ENCODE measurements at places on chromosomes 1 and 21. TPM values are rescaled to one million over a fixed set of nuclear protein-coding genes. Genes with fewer than 3 reads are reported as not detected.

DNA sequence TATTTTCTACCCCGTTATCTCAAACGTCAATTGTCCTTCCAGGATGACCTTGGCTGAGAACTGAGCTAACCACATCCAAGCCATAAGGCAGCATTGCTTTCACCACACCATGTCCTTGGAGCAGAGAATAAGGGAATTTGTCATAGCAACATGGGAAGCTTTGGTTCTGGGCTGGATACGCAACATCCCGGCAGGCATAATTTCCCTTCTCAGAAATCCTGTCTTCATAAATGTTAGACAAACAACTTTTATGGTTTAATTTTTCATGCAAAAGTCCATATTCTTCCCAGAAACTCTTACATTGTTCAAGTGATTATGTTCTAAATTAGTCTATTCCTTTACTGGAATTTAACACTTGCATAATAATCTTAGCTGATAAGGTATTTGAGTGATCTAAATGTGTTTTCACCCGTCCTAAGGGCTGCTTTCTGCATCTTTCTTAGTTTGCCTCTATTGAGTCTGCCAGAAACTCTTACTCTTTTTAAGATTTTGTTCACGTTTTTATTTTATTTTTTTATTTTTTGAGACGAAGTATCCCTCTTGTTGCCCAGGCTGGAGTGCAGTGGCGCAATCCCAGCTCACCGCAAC is 51.8 kb downstream of the KCNJ15 start:
- H3K27ac ChIP-seq: no peak overlapping the region
- no peak overlapping the region for H3K4me3 ChIP-seq
- no peaks in the 10 kb centered on the region for H3K27me3 ChIP-seq
- DNase-seq: no peak

DNA sequence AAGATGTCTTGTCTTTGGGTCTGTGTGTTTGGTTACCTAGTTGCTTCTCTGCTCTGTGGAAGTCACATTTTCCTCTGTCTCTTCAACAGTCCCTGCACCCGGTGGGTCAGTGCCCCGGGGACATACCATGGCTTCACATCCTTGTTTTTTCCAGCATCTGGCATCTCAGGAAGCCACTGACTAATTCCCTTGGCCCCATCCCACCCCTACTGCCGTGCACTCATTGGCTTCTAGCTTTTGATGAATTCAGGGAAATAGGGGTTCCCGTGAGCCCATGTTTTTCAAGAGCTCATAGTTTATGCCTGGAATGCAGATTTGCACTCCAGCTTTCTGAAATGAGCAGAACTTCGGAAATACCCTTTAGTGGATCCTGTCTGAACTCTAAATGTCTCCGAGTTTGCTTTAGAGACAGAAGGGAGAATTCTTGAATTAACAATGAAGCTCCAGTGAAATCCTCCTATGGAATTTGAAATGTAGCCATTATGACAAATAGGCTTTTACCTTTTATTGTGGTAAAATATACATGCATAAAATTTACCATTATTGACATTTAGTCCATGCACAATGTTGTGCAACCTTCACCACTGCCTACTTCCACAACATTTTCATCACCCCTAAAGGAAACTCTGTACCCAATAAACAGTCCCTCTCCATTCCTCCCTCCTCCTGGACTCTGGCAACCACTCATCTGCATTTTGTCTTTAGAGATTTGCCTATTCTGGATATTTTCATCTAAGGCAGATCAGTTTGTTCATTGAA is 67.5 kb downstream of the CLIC6 start:
- H3K4me3 ChIP-seq: no peak overlapping the region
- no peaks in the 10 kb centered on the region for H3K4me1 ChIP-seq
- no peak overlapping the region for H3K27ac ChIP-seq
- DNase-seq: no peak

The OR2L3 gene
- 0.15 TPM for total RNA-seq

The ICOSLG gene
- 0.37 TPM for total RNA-seq

The LEMD1 gene
- 2.0 TPM for total RNA-seq
